SHP77 (cell line): ENCODE measurements at places on chromosomes 6 and 20.

- no peak for DNase-seq
Observed at GRCh38 chr6:3797231-3798054, 45.9 kb upstream of the PXDC1 start.

DNA sequence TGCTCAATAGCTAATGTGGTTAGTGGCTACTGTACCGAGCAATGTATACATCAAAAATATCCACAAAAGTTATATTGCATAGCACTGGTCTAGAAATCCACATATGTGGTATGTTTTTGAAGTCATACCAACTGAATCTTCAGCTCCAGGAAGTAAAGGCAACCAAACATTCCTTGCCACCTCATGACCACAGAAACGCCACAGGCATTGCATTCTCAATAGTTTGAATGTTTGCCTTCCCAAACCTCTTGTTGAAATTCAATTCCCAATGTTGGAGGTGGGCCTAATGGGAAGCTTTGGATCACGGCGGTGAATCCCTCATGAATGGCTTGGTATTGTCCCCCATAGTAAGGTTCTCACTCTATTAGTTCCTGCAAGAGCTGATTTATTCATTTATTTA, 18.2 kb upstream of the ZNF391 start:
- no peak for DNase-seq

GRCh38 chr6:13395272-13396237, 67.2 kb upstream of the TBC1D7 start:
- DNase-seq = peak; percentile 8

DNA sequence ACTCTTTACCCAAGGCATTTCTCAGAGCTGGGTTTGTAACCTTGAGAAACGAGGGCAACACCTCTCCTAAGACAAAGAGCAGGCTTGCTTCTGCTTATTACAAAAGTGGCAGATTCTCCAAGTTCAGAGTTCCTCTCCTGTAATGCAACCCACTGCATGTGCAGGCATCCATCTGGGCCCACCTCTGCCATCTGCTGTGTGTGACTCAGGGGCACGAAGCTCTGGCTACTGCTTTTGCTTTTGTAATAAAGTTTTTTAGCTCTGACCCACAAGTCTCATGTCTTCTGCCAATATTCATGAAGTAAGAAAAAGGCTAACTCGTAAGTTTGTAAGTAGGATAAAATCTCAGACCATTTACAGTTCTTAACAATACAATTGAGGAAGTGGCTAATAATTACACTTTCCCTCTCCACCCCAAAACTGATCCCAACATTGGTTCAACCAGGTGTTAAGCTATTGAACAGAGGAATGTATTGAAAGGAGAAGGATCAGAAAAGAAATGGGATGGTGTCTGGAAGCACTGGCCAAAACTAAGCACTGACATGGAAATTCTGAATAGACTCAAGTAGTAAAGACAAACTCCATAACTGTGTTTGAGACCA, 51.7 kb upstream of the SMLR1 start:
- no peak for DNase-seq

- no peak for DNase-seq
Observed at GRCh38 chr6:79586548-79586947, 44.6 kb upstream of the SH3BGRL2 start.

- DNase-seq = no peak
Observed at GRCh38 chr6:150081702-150082101, 12.8 kb upstream of the ULBP3 start.

- no peak for DNase-seq
Observed at GRCh38 chr20:60365064-60365666, 406.9 kb downstream of the CDH26 start.

GRCh38 chr20:59006167-59006863, 739 bp downstream of the CTSZ start:
- no peak for DNase-seq
